ENCODE measurements at places on chromosomes 6 and 20. TPM values are rescaled to one million over a fixed set of nuclear protein-coding genes. Genes with fewer than 3 reads are reported as not detected.

- DNase-seq = no peak
Observed at GRCh38 chr6:131381709-131382093, 191.3 kb upstream of the ARG1 start.

DNA sequence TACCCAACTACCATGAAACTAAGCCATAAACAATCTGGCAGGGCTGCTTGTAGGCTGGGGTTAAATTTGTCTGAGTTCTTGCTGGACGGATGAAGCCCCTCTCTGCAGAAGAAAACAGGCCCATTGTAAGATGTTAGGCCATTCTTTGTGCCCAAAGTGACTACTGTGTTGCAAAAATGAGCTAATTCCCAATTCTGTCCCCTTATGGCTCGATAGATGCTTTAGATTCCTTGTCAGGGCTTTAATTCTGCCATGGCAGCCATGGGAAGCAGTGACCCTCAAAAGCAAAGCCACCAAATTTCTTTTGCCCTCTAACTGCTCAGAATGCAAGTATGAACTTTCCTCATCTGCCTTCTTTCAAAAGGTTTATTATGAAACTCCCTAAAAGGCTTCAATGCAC is 45.2 kb downstream of the LAMA4 start:
- no peak for DNase-seq

DNA sequence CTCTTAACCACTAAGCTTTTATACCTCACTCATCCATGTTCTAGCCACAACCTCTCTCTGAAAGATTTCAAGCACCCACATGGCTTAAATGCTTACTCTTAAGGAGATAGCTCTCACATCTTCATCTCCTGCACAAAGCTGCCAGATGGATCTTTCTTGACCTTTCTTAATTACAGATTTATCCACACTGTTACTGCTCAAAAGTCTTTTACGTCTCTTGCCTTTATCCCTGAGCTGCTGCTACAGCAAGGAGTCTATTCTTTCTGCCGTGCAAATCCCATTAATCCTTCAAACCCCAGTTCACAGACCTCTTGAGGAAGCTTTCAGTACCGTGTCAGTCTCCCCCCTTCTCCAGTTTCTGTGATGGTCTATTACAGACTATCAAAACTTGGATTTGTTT is 54.6 kb downstream of the B4GALT5 start:
- DNase-seq = no peak

Gene TCP11
- total RNA-seq = not detected

GRCh38 chr6:125170376-125170775 is 16.8 kb downstream of the TPD52L1 start:
- no peak for DNase-seq

Gene GINM1
- total RNA-seq = 43.5 TPM

GRCh38 chr6:18324706-18325042 is 60.3 kb upstream of the DEK start:
- DNase-seq = no peak

DNA sequence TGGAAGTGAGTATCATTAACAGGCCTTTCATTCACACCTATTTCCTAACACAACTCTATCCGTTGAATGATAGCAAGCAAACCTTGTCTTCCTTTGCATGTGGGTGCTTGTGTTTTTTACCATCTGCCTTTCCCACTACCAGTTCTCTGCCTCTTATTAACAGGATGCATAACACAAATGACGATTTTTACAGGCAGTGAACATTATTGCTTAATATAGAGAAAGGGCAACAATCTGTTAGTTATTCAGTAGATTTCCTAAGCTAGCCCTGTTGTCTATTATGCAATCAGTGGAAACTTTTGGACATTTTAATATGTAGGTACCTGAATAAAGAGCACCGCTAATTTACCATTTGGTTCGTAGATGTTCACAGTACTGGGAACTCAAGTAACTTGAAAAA is 348.8 kb upstream of the PLCB4 start:
- no peak for DNase-seq

Gene PBOV1
- not detected for total RNA-seq

Gene HNF4A
- total RNA-seq = not detected

Gene IL20RA
- 13.6 TPM for total RNA-seq

Gene LRRC1
- 29.8 TPM for total RNA-seq

- DNase-seq = no peak
Observed at GRCh38 chr20:63617092-63617875, 9.6 kb downstream of the GMEB2 start.

GRCh38 chr20:9374072-9374471 is 140.3 kb upstream of the LAMP5 start:
- no peak for DNase-seq

GRCh38 chr20:45206725-45207124 is at the start of gene SEMG1:
Gene SEMG1 (plus strand): TSS chr20:45207033. CDS start chr20:45207054, 21 bp downstream.
- no peak for DNase-seq

Gene OR12D3
- total RNA-seq = not detected

DNA sequence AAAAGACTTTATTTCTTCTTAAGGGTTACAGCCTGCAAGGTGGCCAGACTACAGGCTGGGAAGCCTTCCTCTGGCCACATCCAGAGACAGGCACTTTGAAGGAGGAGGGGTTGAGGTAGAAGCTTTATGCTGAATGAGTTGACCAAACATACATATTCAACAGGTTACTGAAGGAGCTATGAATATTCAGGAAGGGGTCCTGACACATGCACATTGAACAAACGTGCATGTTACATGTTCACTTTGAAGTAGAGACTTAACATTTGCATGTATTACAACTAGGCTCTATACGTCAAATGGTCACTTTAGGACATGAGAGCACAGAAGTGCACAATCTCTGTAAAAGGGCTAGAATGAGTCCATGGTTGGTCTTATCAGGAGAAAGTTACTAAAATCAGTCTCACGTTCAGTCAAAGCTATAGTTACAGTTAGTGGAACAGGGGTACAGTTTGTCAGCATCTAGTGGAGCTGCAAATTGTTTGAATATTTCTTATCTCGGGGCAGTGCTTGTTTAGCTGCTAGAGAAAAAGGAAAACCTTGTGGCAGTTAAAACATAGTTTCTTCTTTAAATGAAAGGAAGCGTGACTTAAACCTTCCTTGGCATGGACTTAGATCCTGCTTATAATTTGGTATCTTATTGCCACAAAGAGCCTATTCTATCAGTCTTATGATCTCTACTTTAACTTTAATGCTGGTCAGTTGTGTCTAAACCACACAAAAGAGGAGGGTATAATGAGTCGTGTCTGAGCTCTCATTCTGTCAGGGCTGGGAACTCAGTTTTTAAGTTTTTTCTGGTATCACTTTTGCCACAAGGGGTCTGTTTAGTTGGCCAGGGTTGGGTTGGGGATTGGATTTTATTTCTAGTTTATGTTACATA is 4.6 kb upstream of the ZSCAN9 start:
- DNase-seq = no peak

DNA sequence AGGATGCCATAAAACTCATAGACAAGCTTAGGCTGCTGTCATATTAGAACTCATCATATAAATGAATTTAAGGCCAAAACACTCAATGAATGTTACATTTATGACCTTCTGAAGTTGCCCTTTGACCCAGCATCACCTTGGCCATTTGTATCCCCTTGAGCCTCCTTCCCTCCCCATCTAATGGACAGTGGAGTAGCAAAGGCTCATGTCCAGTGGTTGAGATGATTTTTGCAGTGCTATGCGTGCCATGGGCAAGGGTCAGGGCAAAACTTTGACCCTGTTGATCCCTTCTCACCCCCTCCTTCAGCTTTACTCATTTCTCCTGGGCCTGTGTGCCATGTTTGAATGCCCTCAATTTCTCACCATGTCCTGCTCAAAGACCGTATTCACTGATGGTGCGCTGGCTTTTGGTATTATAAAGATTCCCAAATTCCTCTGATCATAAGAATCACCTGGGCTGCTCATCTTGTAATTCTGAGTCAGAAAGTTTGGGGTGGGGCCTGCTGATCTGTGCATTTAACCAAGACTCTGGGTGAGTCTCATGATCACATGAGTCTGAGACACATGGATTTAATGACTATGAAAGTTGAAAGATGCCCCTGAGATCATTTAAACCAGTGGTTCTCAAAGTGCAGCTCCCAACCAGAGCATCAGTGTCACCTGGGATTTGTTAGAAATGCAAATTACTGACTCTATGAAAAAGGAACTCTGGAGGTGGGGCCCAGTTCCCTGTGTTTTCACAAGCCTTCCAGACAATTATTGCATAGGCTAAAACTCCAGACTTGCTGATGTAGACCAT is 57.5 kb upstream of the IL20RA start:
- DNase-seq = no peak

Gene BEND3
- 2.0 TPM for total RNA-seq

All from esophagus squamous epithelium (tissue), 5 donors.